ENCODE measurements at places on chromosomes 2 and 18.

DNA sequence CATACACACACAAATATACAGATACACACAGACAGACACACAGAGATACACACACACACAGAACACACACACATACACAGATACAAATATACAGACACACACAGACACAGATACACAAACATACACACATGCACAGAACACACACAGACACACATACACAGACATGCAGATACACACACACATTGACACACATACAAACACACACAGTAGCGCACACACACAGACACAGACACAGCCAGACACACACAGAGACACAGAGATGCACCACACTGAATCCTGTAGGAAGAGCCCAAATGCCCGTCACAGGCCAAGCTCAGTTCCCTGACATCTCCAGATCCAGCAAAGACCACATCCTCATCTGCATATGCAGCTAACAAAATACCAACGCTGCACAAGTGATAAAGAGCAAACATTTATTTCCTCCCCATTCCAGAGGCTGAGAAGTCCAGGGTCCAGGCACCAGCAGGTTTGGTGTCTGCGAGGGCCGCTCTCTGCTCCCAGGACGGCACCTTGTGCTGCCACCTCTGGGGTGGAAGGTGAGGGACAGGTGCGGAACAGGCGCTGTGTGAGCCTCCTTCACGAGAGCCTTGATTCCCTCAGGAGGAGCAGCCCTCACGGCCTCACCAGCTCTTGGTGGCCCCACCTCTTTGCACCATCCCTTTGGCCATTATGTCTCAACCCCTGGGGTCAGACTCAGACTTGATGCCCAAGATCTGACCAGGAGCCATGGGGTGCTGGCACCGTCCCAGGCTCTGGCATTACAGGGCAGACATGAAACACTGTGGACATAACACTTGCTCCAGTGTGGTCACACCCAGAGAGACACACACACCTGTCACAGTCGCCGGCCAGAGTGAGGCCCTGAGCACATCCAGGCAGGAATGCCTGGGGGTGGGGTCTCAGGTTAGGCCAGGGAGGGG is 108.7 kb downstream of the NDUFA10 start:
- DNase-seq = no peak

GRCh38 chr2:129747500-129748125 is 231.9 kb upstream of the RAB6C start:
- DNase-seq = no peak

DNA sequence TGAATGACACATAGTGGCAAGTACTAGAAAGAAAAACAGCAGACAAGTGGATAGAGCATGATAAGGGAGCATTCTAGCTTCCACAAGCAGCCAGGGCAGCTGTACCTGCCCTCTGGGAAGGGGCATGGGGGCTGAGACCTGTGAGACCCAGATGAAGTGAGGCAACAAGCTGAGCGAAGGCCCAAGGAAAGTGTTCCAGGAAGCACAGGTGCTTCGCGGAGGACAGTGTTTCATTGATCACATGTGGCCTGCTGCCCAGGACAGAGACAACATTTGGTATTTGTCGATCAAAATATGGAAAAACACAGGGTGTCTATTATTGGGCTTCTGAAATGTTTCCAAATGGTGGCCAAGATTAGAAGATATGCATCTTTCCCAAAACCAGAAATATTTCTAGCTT is 149.1 kb downstream of the ZNF516 start:
- no peak for DNase-seq

DNA sequence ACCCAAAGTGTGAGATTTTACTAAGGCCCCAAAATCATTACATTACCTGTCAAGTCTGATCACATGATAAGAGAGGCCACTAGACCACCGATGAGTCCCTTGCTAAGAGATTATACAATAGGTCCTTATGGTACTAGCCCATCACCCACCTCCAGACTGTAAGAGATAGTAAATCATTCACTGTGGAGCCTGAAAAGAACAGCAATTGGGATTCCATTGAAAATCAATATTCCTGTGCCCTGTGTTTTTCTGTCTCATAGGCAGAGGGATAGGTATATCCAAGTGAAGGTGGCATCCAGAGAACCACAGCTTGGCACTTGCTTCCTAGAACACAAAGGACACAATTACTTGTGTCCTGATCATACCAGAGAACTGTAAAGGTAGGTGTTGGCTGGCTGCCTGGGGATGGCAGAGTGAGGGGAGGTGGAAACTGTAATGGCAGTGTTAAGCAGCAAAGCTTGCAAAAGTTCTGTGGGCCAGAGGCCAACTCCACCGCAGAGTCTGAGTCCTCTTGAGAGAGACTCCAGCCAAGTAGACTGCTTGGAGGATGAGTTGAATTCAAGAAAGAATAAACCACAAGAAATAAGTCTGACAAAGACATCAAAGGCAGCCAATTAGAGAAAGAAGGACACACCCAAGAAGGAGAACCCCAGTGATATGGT is 102.0 kb upstream of the PIEZO2 start:
- no peak for DNase-seq

DNA sequence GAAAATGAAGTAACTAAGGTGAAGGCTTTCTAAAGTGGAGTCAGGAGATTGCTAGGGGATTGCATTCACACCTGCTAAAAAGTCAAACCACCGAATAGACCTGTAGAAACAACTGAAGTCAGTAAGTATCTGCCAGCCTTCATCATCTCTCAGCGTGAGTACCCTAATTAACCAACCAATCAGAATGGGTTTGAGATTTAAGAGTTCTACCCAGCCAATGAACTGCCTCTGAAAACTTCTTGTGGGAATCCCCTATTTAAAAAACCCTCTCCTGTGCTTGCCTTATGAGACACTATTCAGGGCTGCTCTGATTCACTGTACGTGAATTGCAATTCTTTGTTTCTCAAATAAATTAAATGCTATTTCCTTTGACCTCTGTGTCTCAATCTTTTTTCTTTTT is 3.4 kb upstream of the FAM161A start:
- no peak for DNase-seq

DNA sequence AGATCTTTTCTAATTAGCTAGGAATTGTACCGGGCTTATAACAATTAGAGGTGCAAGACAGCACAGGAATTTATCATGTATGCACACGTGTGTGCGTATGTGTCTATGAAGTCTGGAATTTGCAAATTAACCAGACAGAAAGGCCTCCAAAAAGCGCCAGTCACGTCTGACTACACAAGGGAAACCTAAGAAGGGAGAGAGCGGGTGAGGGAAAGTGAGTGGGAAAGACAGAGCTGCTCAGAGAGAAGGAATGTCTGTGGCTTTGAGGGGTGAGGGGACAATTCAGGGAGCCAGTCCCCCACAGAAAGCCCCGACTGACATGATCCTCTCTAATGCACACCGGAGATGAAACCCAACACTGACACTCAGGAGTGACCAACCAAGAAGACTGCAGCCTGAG is 197.7 kb upstream of the SH3BP4 start:
- no peak for DNase-seq

- no peak for DNase-seq
These were observed 20.1 kb upstream of the RMDN2 start for GRCh38 chr2:37904993-37905392.

- DNase-seq = no peak
These were observed 158.6 kb downstream of the HNMT start for GRCh38 chr2:138122891-138123290.

DNA sequence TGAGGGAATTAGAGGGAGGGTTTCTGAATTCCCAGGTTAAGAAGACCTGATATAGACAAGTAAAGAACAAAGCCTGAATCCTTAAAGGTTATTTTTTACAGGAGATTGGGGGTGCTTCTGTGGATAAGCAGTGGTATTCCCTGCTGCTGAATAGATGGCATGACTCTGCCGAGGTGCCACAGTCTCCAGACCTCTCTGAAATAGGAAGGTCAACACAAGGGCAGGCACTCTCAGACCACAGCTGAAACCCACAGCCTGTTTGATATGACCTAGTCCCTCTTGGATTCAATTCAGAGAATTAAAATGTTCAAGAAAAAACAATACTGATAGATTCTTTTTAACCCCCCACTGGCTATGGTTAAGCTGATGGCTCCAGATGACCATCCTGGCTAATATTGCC is 259.3 kb downstream of the PTGR3 start:
- DNase-seq = no peak

DNA sequence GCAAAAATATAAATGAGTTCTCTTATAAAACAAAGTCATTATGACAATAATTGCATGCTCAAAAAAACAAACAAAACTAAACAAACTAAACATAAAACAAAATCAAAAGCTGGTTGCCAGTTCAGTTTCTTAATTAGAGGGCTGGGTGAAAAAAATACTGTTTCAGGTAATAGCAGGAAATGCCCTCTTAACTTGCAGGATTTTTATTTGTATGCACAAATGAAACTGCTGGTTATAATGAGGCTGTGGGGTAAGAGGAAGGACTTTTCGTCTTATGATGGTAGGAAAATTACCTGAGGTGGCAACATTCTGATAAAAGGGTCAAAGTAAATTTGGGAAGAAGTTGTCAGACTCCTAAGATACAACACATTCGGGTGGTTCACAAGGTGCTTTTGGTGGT is 21.5 kb upstream of the CDKL4 start:
- DNase-seq = no peak

- DNase-seq = peak; percentile 69
These were observed 15.8 kb upstream of the SELENOI start for GRCh38 chr2:26330114-26330549.

DNA sequence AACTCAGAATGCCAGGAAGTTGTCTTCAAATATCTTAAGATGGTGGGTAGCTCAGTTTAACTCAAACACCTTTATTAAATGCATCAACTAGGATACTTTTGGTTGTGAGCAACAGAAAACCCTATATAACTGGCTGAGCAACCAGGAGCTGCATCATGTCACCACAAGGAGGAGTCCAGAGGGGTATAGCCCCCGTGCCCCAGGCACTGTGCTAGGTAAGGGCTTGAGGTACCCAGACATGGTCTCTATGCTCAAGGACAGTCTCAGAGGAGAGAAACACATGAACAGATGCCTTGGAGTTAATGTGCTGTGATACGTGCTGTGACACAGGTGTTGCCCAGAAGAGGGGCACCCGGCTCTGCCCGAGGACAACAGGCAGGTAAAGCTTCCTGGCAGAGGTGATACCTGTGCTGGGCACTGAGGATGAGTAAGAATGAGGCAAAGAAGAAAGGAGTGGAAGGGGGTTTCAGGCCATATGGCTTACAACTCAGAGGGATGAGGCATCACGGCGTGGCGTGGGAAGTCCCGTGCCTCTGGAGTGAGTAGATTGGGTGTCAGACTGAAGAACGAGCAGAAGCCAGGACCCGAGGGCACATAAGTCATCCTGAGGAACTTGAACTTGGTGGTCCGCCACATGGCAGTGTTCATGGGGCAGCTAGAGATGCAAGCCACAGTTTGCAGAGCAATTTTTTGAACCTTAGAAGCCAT is 32.0 kb upstream of the CAB39 start:
- no peak for DNase-seq

DNA sequence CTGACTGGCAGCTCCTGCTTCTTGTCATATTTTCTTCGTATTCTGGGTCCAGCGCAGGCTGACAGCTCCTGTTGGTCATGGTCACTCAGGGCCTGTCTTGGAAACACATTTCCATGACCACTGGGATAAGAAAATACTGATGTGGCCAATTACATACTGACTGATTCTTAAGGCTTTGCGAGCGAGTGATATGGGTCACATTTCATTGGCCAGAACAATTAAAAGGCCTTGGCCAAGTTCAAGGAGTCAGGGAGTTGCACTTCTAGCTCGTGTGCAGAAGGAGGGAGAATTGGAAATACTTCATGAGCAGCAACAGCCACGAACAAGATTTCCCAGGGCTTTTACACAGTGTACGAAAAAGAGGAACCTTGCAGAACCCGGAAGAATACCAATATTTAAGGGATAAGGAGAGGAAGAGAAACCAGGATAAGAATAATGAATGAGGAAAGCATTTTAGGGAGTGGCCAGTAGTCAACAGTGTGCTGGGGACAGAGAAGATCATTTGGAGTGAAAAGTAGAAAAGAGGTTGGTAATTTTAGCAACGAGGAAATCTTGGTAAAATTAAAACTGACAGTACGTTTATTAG is 149.5 kb downstream of the ATP9B start:
- no peak for DNase-seq

GRCh38 chr2:240205772-240206171 is 65.3 kb upstream of the OTOS start:
- DNase-seq = no peak

- no peak for DNase-seq
These were observed 10.6 kb downstream of the RND3 start for GRCh38 chr2:150476809-150477302.

GRCh38 chr2:195861821-195862220 is 204.8 kb downstream of the SLC39A10 start:
- DNase-seq = no peak

DNA sequence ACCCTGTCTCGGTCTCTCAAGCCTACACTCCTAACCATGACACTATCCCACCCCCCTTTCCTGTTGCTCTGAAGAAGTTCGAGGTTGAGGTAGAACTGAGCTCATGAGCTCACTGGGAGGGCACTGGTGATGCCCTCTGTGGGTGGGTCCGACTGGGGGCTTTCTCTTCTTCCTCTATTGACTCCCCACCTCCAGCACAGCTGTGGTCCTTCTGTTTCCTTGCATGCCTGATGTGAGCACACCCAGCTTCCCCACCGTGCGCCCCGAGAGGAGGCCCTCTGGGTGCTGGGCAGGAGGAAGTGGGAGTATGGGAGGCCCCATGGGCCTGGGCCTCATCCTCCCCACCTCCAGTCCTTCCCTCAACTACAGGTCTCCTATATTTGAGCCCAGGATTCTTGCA is 20.9 kb downstream of the SPEG start:
- DNase-seq = no peak

- DNase-seq = no peak
These were observed 5.8 kb downstream of the TSHZ1 start for GRCh38 chr18:75216212-75216910.

DNA sequence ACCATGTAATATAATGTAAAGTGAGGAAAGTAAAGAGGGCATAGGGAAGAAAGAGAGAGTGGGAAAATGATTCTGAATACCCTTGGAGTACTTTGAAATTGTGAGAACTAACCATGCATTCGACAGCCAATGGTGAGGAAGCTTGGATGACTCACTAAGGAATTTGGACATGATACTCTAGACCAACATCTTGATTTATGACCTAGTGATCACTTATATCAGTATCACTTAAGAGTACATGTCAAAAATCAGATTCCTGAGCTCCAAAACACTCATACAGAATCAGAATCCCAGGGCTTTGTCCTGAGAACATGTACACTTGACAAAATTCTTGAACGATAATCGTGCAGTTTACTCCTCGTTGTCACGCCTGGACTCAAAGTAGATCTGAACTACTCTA is 1899.8 kb upstream of the PIK3C3 start:
- no peak for DNase-seq

- DNase-seq = no peak
These were observed 98.9 kb downstream of the EIPR1 start for GRCh38 chr2:3278521-3279218.

DNA sequence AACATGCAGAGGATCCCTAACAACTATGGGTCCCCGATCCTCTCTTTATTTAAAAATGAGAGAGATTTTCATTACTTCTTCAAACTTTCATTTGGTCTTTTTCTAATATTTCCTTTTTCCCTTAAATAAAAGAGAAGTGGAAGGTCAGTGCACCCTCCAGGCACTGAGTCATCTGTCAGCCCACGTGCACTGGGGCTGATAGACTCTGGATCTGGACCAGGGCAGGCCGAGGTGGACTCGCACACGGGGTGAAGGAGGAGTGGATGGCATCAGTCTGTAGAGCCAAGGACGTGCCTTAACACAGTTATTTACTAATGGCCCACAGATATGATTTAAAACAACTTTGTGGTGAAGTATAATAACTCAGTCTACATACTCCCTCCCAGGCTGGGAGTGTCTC is 214.4 kb upstream of the TMEM200C start:
- no peak for DNase-seq

- DNase-seq = peak; percentile 65
These were observed 13.2 kb upstream of the SEH1L start for GRCh38 chr18:12934454-12935071.
